CD4-positive, alpha-beta memory T cell (primary cell): ENCODE measurements at places on chromosomes 12 and 14.
A peak's percentile ranks its signal among the peaks of the same experiment; 100 is the strongest.

DNA sequence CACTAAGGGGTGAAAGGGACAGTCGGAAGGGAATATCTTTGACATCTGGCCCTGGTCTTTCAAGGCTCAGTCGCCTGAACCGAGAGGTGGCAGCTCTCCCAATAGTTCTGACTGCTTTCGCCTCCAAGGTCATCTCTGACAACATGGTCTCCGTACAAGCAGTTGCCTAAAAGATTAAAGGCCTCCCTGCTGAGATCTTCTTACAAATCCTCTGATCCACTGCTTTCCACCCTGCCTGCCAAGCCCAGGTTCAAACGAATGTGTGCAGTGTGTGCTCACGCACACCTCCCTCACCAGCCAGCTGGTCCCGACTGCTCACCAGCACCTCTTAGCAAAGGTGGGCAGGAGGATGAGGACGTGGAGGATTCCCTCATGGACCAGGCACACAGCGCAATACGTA, 10.4 kb downstream of the B4GALNT3 start:
- DNase-seq, result no peak

- no peak for DNase-seq
These were observed 806.3 kb downstream of the DIO2 start for GRCh38 chr14:79404874-79405511.

GRCh38 chr14:104085032-104085888, at the start of gene ASPG:
Gene ASPG (plus strand): TSS chr14:104085700. CDS start chr14:104085771, 71 bp downstream.
- no peak for DNase-seq

DNA sequence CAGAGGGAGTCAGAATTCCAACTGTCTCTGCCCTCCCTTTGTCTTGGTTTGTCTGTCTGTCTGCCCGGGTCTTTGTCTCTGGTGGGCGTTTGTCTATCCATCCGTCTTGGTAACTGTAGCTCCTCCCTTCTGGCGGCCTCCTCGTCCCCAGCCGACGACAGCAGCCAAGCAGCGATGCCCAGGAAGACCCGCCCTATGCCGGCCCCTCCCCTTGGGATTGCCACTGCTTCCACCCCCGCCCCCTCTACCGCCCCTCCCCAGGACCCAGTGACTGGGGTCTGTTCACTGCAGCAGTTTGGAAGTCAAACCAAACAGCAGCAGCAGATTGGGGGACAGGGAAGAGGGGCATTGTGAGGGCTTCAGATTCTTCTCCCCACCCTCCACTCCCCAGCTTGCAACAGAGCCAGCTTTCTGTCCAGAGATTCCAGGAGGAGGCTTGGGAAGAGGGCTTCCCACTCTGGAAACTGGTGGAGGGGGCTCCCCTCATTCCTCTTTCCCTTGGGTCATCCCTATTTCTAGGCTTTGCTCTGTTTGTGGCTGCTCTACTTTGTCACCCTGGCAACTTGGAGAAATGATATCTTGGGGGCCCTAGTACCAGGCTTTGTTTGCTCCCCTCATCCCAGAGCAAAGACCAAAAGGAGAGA, 2.4 kb upstream of the RARG start:
- no peak for DNase-seq

DNA sequence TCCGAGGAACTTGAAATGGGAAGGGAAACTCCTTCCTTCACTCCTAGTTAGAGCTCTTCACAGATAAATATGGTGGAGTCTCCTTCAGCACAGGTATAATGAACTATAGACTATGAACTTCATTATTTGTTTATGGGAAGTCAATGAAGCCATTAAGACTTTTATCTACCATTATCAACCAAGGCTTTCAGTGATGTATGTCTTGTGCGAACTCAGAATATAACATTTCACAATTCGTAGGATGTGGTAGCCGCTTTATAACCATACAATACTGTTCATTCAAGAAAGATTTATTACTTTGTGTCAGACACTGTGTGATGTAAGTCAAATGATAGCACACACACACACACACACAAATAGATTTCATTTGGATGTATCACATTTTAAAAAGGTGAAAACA, 24.8 kb upstream of the ETNK1 start:
- no peak for DNase-seq

GRCh38 chr12:9706086-9706685, 26.7 kb downstream of the CLECL1 start:
- no peak for DNase-seq

DNA sequence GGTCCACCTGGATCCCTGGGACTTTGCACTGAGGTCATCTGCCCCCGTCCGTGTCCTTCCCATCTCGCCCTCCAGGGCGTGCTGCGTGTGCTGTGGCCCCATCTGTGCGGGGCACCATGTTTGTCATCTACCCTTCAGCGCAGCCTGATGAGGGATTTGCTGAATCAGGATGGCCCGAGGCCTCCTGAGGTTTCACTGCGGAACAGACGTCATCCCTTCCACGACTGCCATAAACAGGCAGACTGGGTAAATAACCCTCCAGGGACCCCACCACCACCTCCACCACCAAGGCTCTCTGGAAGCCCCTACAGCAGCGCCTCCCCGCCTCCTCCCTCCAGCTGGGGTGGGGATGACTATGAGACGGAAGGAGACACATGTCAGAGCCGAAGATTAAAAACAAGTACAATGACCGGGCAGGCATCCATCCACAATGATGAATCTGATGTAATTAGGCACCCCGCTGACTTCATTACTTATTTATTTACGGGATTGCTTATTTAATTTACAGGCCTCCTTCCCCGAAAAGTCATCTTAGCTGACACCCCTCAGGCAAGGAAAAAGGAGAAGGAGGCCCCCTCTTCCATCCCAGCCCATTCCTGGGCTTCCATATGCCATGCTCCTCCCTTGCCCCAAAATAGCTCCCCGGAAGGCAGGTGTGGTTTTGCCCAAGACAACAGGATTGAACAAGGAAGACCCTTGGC, 39.4 kb downstream of the NCOR2 start:
- DNase-seq, result no peak

DNA sequence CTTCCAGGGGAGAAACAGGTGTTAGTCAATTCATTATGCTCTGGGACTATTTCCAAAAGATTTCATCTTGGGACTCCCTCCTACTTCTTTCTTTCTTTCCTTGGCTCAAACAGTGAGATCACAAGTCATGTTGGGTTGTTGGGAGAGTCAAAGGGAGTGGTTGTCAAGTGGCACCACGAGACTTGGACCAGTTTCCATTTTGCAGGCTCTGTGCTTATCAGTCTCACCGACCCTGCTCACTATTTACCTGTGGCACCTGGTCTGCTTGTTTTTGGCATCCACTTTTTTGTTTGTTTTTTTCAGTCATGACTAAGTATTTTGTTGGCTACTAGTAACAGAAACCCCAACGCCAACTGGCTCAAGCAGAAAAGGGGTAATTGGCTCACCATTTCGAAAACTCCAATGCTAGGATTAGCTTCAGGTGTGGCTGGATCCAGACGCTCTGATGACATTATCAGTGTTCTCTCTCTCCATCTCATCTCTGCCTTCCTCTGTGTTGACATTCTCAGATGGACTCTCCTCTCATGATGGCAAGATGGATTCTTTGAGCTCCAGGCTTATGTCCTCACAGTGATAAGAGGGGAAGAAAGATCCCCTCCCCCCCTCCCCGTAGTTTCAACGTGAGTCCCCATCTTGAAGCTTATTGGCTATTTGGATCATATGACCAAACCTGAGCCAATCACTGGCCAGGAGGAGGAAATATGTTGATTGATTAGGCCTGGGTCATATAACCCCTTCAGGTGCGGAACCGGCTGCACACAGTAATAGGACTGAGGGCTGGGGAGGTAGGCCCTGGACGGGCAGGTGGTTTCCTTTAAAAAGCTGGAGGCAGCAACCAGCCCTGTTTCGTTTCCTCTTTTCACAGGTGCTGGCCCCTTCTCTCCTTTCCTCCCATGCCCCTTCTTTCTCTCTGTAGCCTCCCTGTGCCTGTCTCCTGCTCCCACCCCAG, 84.2 kb downstream of the AACS start:
- DNase-seq, result no peak

- no peak for DNase-seq
These were observed 624.1 kb upstream of the FOXG1 start for GRCh38 chr14:28142400-28143015.

DNA sequence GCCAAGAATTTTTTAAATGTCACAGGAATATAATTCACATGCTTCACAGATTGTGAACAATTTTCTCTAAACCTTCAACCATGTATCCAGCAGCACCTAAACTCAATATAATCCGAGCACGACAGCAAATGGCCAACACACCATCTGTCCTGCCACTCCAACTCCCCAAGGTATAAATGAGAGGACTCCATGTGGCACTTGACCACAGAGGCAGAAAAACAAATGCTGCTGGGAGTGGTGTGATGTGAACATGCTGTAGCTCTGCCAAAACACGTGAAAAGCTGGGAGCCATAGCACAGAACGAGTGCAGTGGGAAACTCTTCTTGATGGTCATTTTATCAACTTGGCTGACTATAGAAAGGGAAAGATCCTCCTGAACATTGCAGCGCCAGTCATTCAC, 70.9 kb downstream of the LLPH start:
- DNase-seq, result no peak

- DNase-seq, result peak; percentile 34
These were observed 50.3 kb upstream of the SRSF5 start for GRCh38 chr14:69716478-69717187.

DNA sequence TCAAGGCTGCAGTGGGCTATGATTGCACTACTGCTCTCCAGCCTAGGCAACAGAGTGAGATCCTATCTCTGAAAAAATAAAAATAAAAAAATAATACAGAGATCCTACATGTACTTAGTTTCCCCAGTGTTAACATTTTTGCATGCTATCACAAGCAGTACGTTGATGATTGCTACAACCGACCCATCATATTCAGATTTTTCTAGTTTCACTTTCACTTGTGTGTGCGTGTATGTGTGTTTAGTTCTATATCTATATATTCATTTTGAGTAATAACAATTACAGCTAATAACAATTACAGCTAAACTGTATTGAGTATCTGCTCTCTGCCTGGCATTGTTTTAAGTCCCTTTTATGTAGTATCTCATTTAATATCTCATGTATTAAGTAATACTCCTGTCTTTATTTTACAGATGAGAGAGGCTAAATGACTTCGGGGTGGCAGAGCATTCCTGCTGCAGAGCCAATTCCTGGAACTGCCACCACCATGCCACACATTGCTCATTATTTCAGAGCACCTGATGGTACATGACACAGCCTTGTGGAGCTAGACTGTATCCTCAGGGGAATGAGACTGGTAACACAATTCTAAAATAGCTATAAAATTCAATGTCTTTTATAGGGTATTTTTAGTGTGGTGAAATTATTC, 153.1 kb downstream of the BCAT1 start:
- peak; percentile 14 for DNase-seq

- no peak for DNase-seq
These were observed 67.4 kb downstream of the KICS2 start for GRCh38 chr12:64154677-64155076.

DNA sequence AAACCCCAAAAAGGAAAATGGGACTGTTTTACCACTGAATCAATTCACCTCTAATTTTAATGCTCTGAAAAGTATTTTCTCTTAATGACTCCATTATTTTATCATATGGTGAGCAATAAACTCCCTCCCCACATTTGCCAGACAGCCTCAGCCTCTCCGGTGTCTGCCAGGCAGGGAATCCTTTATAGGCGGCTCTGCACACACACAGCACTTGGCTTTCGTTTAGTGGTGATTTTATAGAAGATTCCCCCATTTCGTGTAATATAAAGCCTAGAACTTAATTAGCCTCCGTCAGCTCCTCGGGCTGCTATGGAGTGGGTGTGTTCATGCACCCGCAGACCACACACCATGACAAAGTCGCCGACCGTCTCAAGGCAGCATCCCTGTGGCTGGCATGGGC, 10.1 kb upstream of the C14orf180 start:
- DNase-seq, result no peak

GRCh38 chr12:113413488-113413939, 8.7 kb upstream of the SDSL start:
- DNase-seq, result no peak

- no peak for DNase-seq
These were observed 22.1 kb upstream of the ITPK1 start for GRCh38 chr14:93137864-93138263.
